ENCODE measurements at places on chromosomes 12 and 14. TPM values are rescaled to one million over a fixed set of nuclear protein-coding genes. Genes with fewer than 3 reads are reported as not detected.

Gene WSCD2
- 7.6 TPM for total RNA-seq

Gene RTN1
- 7.9 TPM for total RNA-seq

Gene FBLN5
- total RNA-seq: 153 TPM

Gene TCTN2
- total RNA-seq: 19.6 TPM

Gene NUDT4
- total RNA-seq: 127 TPM

Gene GPRC5D
- total RNA-seq: not detected

Gene HAL
- total RNA-seq: 1.7 TPM

Gene HCAR2
- total RNA-seq: 2.1 TPM

Data from metanephros (tissue), 2 donors.